ENCODE measurements at places on chromosomes 3 and 15. TPM values are rescaled to one million over a fixed set of nuclear protein-coding genes. Genes with fewer than 3 reads are reported as not detected.

DNA sequence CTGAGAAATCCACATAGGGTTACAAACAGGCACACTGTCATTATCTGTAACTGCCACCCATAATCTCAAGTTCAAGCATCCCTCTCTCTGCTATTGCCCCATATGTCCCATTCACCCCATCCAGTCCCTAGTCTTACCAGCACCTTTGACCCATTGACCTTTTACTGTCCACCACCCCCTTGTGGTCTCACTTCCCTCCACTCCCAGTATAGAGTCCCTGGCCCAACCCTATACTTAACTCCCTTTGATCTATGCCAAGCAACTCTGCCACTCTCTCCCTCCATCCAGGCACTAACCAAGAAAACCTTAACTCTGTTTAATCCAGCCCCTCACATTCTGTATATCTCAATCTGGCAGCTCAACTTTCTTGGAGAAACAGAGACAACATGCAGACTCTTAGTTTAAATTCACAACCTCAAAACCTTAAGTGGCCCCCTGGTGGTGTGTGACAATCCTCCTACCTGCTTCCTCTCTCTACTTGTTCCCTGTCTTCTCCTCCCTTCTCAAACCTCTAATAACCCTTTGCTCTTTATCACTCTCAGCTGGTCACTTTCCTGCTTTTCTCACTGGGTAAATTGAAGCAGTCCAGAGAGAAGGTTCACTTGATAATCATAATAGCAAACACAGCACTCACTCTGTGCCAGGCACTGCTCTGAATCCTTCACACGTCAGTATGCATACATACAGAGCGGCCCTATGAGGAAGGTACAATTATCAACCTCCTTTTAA lies 162.7 kb downstream of the STT3B start:
- no peak for DNase-seq

GRCh38 chr15:35289024-35289617 lies 204.0 kb upstream of the NANOGP8 start:
- DNase-seq, result no peak

- no peak for DNase-seq
These were observed 25.3 kb upstream of the RNF111 start for GRCh38 chr15:58962136-58962535.

DNA sequence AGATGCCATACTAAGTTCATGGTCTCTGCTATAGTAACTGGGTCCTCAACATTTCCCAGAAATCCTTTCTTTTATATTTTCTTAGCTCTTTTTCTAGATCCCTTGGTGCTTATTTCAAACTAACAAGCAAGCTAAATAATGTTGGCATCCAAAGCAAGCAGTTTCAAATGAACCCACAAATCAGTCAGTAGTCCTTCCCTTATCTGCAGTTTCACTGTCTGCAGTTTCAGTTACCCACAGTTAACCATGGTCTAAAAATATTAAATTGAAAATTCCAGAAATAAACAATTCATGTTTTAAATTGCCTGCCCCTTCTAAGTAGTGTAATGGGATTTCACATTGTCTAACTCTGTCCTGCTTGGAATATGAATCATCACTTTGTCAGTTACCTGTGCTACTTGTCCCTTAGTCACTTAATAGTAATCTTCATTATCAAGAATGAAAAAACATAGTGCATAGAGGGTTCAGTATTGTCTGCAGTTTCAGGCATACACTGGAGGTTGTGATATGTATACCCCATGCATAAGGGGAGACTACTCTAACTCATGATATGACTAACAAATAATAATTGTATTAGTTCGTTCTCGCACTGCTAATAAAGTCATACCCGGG lies 633.7 kb downstream of the MECOM start:
- DNase-seq, result no peak

- no peak for DNase-seq
These were observed 73.1 kb upstream of the SLC6A6 start for GRCh38 chr3:14329116-14329830.

DNA sequence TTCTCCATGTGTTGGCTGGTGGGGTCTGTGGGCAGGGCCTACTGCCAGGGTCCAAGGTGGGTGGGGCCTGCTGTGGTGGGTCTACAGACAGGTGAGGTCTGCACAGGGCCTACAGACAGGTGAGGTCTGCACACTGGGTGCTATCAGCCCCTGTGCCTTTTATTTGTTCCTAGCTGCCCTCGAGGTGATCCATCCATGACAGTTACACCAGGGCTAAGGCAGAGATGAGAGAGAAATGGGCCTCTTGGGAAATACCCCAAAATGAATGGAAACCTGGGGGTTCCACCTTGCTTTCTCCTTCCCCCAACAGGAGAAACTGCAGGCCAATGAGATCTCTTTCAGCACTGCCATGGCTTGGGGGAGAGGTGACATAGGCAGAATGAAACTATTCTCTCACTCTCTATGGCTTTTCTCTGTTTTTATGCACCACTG lies 36.4 kb downstream of the CFAP100 start:
- no peak for DNase-seq

GRCh38 chr15:34691034-34691433 lies 63.8 kb downstream of the GJD2 start:
- no peak for DNase-seq

- no peak for DNase-seq
These were observed 47.5 kb upstream of the SELENOK start for GRCh38 chr3:53939086-53939582.

GRCh38 chr3:119497820-119498185 lies 544 bp upstream of the TIMMDC1 start:
- DNase-seq, result no peak

GRCh38 chr3:191217301-191217700 lies 18.3 kb downstream of the OSTN start:
- DNase-seq, result no peak

DNA sequence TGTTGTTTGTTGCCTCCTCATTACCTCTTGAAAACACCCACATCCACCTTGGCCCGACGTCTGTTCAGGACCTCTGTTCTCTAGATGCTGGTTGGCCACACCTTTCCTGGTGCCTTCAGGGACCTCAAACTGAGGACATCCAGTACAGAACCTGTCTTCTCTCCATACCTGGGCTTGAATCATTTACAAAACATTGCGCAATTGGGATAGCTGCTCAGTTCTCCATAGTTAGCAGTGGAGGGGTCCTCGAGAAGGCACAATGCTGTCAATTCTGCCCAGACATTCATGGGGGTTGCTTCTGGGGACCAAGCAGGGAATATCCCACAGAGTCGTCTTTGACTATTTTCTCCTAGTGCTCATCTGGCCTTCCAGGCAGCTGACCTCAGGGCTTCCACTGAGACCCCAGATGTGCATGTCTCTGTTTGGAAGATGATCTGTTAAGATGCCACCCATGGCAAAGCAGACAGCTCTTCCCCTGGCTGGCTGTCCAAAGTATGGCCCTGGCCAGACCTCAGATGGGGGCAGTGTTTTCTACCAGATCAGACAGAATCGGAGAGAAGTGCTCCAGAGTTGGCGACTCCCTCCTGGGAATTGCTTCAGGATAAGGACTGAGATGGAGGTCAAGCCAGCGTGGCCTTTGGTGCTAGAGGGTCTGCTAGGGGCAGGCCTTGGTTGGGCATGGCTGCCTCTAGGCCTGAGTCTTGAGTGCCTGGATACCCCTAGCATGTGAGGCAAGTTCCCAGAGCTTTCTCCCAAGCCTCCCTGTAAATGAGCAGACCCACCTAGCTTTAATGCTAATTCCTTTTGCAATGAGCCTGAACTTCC lies 46.1 kb downstream of the CHCHD6 start:
- DNase-seq, result no peak

- DNase-seq, result no peak
These were observed 40.7 kb downstream of the DENND6A start for GRCh38 chr3:57652203-57652602.

DNA sequence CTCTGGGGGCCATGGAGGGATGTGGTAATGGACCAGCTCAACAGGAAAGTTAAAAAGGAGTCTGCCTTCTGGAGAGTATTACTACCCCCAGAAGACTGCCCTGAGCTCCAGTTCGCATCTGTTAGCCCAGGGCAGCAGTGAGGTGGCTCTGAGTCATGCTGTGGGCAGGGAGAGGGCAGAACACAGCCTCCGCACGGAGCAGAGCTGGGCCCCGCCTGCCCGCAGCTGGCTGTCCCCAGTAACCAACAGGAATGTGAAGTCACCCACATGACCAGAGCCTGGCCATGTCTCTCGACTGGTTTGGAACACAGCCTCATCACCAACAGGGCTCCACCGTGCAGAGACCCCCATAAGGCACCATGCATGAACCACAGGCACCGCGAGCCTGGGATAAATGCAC lies 62.1 kb downstream of the CYFIP1 start:
- DNase-seq, result no peak

DNA sequence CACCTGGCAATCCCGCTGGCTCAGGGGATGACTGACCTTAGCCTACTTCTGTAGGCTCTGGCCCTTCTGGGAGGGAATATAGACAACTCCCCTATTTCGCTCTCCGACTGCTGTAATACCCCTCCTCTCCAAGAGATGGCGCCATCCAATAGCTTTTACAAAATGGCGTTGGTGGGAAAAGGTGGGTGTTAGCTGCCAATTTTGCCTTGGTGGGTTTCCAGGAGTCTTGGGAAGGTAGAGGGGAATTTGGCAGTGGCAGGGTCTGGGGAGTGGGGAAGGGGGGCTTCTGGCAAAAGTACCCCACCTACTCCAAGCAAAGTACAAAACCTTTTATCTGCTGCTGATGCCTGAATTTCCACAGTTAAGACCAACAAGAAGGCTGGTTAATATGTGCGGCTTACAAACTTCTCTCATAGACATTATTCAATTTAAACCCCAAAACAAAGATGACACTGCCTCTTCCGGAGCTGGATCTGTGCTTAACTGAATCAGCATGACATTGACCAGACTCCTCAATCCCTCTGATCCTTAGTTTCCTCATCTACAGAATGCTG lies 62.1 kb downstream of the RASGRF1 start:
- DNase-seq, result no peak

- no peak for DNase-seq
These were observed 37.5 kb downstream of the GAP43 start for GRCh38 chr3:115660646-115661337.

DNA sequence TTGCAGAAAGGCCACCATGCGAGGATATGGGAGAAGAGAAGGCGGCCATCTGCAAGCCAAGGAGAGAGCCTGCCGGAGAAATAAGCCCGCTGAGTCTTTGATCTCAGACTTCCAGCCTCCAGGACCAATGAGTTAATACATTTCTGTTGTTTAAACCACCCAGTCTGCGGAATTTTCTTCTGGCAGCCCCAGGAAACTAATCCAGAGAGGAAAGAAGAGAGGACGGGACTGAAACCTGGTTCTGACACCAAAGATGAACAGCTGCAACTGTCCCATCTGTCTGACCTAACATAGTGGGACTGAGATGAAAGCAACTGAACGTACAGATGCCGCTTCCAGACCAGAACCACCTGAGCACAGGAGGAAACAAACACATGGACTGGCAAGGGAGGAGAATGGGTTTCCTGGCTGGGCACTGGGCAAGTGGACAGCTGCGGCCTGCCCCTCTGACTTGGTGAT lies 32.3 kb downstream of the VGLL4 start:
- no peak for DNase-seq

GRCh38 chr3:195583831-195584542 lies at the start of gene APOD:
Gene APOD (minus strand): TSS chr3:195583940. CDS start chr3:195579461, 4,479 bp downstream.
- DNase-seq, result no peak

DNA sequence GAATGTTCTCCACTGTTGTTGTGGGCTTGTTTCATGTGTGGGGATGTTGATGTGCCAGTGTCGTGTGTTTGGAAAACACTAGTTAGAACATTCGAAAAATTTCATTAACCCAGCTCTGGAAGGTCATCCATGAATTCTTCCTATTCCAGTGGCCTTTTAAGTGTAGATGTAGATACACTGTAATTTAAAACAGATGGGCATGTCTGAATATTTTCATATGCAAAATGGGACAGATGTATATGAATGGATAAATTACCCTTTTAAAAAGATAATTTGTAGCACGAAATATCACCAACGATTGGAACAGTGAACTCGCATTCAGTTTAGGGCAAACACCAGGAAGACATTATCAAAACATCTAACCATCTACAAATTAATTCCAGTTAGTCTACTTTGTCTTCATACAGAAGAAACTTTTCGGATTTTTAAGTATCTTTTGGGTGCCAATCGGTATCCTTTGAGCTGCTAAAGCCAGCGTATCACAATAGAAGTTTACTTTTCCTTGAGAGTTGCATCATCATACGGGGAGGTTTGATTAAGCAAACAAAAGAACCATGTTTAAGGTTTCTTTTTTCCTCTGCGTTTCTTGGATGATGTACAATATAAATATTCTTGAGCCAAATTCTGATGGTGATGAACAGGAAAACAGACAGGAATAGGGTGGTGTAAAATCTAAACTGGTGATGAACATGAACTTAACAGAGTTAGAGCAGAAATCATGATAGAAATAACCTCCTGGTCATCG lies 528.1 kb downstream of the FOXP1 start:
- DNase-seq, result no peak

DNA sequence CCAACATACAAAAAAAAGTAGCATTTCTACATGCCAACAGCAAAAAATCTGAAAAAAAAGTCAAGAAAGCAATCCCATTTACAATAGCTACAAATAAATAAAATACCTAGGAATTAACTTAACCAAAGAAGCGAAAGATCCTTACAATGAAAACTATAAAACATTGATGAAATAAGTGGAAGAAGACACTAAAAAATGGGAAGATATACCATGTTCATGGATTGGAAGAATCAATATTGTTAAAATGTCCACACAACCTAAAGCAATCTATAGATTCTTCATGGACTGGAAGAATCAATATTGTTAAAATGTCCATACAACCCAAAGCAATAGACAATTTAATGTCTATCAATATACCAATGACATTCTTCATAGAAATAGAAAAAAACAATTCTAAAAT lies 21.0 kb downstream of the PEAK1 start:
- no peak for DNase-seq

- no peak for DNase-seq
These were observed 224.0 kb upstream of the ARHGEF26 start for GRCh38 chr3:153897025-153897723.

ADAMTS7 gene
- 0.47 TPM for total RNA-seq

PAQR5 gene
- 0.12 TPM for total RNA-seq

GOLGA8M gene
- total RNA-seq, result 1.5 TPM

WDR53 gene
- total RNA-seq, result 25.5 TPM

MEIS2 gene
- not detected for total RNA-seq

SNTN gene
- not detected for total RNA-seq

SPSB4 gene
- total RNA-seq, result not detected

MEGF11 gene
- not detected for total RNA-seq

SCG5 gene
- total RNA-seq, result 1.6 TPM

GPR149 gene
- not detected for total RNA-seq

INKA1 gene
- 1.3 TPM for total RNA-seq

CCR8 gene
- total RNA-seq, result 8.9 TPM

All from activated T-helper 1 cell treated with anti-CD3 and anti-CD28 coated beads, Interleukin-12 subunit alpha, Interleukin-12 subunit beta, Interleukin-2, Interleukin-4 antibody, amounts not matched to agents 30 ng/mL and 10 ng/mL and 1 ng/mL, durations not matched to agents 14 hours and 24 hours and 36 hours (primary cell).